ENCODE measurements at places on chromosomes 4 and X. TPM values are rescaled to one million over a fixed set of nuclear protein-coding genes. Genes with fewer than 3 reads are reported as not detected.

The NPY1R gene
- 3.8 TPM for total RNA-seq

The LINC00632 gene
- total RNA-seq: 99.9 TPM

- no peak overlapping the region for H3K27ac ChIP-seq
- H3K4me1 ChIP-seq: peaks cover 13% of the 10 kb centered on the region
- no peak overlapping the region for H3K4me3 ChIP-seq
- no peaks in the 10 kb centered on the region for H3K36me3 ChIP-seq
These were observed 14.8 kb downstream of the SHROOM3 start for GRCh38 chr4:76449833-76450232.

DNA sequence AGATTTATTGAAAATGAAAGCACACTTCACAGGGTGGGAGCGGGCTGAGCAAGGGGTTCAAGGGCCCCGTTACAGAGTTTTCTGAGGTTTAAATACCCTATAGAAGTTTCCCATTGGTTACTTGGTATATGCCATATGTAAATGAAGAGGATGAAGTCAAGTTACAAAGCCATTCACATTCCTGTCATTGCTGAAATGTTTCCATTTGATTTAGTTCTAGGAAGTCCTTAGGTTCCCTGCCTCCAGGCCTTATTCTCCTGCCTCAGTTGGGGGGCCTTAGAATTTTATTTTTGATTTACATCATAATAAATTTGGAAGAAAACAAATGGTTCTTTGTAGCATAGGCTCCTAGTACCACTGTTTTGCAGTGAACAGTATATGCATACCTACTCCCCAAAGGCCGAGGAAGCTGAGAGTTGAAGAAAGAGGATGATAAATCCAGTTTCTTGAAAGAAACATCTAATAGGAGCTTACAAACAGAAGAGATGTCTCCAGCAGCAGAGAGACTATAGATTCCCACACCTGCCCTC, 31.8 kb downstream of the SERTM2 start:
- H3K36me3 ChIP-seq: no peaks in the 10 kb centered on the region
- no peak for DNase-seq
- H3K27me3 ChIP-seq: no peaks in the 10 kb centered on the region
- no peak overlapping the region for H3K27ac ChIP-seq

DNA sequence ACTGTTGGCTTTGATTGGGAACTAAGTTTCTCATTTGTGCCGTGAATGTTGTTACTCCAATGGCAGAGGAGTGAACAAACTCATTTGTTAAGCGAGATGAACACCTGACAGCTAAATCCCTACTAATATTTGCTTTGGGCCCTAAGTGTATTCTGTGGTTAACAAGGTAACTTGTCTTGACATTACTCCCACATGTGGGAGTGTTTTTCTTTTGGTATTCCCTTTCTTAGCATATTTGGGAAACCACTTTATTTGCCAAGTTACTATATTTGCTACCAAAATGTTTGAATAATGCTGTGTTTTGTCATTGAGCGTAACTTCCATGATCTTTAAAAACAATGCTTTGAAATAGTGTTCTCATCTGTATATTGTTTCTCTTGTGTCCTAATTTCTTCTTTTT, 82.5 kb downstream of the ARHGAP10 start:
- H3K4me1 ChIP-seq: no peaks in the 10 kb centered on the region
- no peak for DNase-seq

DNA sequence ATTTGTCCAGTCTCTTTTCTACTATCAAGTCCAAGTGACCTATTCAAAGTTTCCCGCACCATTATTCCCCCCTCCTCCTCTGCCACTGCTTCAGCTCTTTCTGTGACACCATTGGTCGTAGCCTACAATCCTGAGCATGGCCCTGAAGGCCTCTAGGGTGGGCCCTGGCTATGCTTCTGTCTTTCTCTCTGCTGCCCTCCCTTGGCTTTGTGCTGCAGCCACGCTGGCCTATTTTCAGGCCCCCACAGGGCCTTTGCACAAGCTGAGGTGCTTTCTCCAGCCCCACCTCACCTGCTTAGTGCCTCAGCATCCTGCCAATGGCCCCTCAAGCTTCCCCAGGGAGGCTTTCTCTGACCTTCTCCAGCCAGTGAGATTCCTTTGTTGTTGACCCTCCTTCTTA, 156.5 kb downstream of the NHS start:
- no peak overlapping the region for H3K27ac ChIP-seq
- no peak overlapping the region for H3K4me3 ChIP-seq
- no peaks in the 10 kb centered on the region for H3K4me1 ChIP-seq
- DNase-seq: no peak

- no peak overlapping the region for H3K4me3 ChIP-seq
- no peak for DNase-seq
These were observed 154.2 kb upstream of the FAM9B start for GRCh38 chrX:9188117-9188516.

Data from pancreas (tissue), 10 donors.